Activated naive CD4-positive, alpha-beta T cell treated with anti-CD3 and anti-CD28 coated beads, Interleukin-2, amount 50 U/mL, for 72 hours (primary cell): ENCODE measurements at places on chromosomes 4 and X.

DNA sequence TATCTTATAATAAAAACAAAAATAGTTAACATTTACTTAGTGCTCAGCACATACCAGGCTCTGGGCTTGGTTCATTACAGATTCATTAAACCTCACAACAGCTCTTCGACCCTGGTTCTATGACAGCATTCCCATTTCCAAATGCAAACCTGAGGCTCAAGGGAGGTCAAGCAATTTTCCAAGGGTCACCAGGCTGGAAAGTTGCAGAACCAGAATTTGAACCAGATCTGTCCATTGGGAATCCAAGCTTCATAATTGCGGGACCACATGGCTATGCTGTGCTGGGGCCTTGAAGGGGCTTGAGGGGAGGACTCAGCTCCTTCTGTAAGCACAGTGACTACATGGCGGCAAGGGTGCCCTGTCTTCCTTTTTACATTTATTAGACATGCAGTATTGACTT is 197.3 kb upstream of the LNX1 start:
- DNase-seq: no peak

- no peak for DNase-seq
Measured at GRCh38 chrX:22122510-22122909, 90.4 kb downstream of the PHEX start.

- DNase-seq: peak; percentile 51
Measured at GRCh38 chrX:9677098-9677739, 88.4 kb downstream of the GPR143 start.

- DNase-seq: no peak
Measured at GRCh38 chr4:133565379-133565778, 416.3 kb downstream of the PCDH10 start.

DNA sequence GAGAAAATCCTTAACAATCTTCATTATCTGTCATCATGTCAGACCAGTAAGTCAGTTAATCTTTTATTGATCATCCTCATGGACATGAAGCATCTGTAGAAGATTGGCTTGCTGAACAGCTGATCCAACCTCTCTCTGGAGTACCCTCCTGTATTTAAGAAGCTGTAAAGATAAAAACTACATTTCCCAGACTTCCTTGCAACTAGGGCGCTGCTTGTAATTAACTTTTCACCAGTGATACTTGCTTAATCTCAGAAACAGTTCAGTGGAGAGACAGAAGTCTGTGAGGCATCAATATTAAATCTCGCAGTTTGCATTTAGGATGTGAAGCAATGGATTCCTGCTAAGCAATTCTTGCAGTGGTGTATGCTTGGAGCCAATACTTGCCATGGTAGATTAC is 36.0 kb upstream of the SMARCA5 start:
- no peak for DNase-seq

GRCh38 chr4:173223743-173224142 is 55.1 kb downstream of the GALNT7 start:
- no peak for DNase-seq

- DNase-seq: no peak
Measured at GRCh38 chr4:137106287-137106686, 426.0 kb downstream of the PCDH18 start.

DNA sequence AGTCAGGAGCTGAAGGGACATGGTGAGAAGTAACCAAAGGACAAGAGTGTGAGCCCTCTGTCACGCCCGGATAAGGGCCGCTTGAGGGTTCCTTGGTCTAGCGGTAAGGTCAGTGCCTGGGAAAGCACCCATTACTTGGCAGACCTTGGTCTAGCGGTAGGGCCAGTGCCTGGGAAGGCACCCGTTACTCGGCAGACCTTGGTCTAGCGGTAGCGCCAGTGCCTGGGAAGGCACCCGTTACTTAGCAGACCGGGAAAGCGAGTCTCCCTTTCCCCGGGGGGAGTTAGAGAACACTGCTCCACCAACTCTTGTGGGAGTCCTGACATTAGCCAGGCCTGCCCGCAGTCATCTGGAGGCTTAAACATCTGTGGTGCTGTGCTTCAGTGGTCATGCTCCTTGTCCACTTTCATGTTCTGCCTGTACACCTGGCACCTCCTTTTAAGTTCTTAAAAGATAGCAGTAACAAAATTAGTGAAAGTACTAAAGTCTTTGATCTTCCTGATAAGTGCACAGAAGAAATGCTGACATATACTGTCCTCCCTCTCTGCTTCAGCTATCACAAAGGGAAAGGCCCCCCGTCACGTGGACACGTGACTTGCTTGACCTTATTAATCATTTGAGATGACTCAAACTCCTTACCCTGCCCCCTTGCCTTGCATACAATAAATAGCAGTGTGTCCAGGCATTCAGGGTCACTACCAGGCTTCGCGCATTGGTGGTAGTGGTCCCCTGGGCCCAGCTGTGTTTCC is 9.3 kb upstream of the SEC24B start:
- no peak for DNase-seq

GRCh38 chr4:7821245-7822136 is 118.2 kb downstream of the AFAP1 start:
- DNase-seq: no peak

DNA sequence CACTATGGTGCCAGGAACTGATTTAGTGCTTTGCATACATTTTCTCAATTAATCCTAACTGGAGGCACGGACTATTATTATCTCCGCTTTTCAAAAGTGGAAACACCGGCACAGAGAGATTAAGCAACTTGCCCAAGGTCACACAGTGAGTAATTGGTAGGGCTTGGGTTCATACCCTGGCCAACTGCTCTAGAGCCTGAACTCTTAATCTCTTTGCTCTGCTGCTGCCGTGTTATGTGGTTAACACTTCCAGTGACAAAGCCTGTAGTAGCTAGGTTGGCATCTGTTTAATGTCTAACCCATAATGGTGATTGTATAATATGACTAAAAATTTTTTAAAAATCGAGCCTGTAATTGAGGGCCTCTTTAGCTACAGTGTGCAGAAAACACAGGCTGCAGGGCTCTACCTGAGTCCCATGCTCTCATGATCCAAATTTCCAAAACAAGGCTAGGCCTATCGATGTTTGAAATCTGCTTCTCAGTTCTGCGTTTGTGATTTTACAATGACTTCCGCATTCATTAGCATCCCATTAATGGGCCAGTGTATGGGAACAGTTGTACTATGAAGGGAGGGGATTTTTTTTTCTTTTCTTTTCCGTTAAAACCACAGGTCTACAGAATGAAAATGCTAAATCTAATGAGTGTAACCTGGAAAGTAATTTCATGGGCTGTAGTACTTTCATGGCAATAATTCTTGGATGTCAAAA is 219.3 kb upstream of the JADE1 start:
- no peak for DNase-seq

GRCh38 chrX:63764946-63765345 is 20.1 kb downstream of the ARHGEF9 start:
- no peak for DNase-seq
